ENCODE measurements at places on chromosomes 13 and 19.

DNA sequence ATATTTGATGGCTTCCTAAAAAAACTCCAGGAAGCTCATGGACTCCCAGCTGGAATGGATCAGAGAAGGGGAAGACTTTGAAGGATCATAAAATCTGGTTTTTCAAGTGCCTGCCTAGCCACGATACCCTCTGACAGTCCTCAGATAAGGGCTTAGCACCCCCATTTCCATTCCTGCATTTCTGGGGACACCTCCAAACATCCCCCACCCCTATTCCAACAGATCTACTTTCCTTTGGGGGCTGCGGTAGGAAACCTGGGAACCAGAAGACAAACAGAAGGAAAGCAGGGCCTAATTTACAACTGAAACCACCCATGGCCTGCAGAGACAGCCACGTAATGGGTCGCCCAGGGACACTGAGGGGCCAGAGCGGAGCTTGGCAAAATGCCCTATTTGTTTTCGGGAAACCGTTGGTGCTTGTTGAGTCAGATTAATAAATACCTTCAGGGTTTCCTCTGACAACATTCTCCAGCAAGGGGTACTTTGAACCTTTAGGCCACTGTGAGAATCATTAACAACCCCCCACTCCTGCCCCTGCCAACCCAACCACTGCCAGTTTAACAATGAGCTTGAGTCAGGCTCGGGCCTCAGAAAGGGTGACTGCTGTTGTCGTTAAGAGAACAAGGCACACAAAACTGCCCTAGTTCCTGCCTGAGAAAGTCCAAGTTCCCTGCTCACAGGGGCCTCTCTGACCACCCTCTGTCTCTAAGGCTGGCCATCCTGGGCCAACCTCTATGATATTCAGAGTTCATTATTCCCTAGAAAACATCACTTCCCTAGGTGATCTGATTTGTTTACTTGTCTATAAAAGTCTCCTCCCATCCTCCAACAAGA lies 23.5 kb downstream of the RHPN2 start:
- H3K27ac ChIP-seq: peak overlapping the region; percentile 87
- no peaks in the 10 kb centered on the region for H3K27me3 ChIP-seq
- peaks cover 24% of the 10 kb centered on the region for H3K4me1 ChIP-seq
- no peak for DNase-seq
- H3K36me3 ChIP-seq: no peaks in the 10 kb centered on the region

GRCh38 chr13:35826626-35827254 lies 304.4 kb downstream of the DCLK1 start:
- no peak overlapping the region for H3K27ac ChIP-seq
- no peaks in the 10 kb centered on the region for H3K27me3 ChIP-seq
- no peak overlapping the region for H3K4me3 ChIP-seq

GRCh38 chr19:14114854-14115253 lies 2.7 kb downstream of the PRKACA start:
- no peak overlapping the region for H3K4me3 ChIP-seq
- H3K4me1 ChIP-seq: peaks cover 8% of the 10 kb centered on the region
- H3K36me3 ChIP-seq: no peaks in the 10 kb centered on the region
- H3K27ac ChIP-seq: no peak overlapping the region
- DNase-seq: no peak
- H3K27me3 ChIP-seq: no peaks in the 10 kb centered on the region

- peak overlapping the region; percentile 55 for H3K27ac ChIP-seq
- no peak for DNase-seq
- H3K36me3 ChIP-seq: no peaks in the 10 kb centered on the region
- H3K4me1 ChIP-seq: peaks cover 4% of the 10 kb centered on the region
- H3K27me3 ChIP-seq: no peaks in the 10 kb centered on the region
- peak overlapping the region; percentile 57 for H3K4me3 ChIP-seq
These were observed 971 bp downstream of the FOSB start for GRCh38 chr19:45468803-45469131.

DNA sequence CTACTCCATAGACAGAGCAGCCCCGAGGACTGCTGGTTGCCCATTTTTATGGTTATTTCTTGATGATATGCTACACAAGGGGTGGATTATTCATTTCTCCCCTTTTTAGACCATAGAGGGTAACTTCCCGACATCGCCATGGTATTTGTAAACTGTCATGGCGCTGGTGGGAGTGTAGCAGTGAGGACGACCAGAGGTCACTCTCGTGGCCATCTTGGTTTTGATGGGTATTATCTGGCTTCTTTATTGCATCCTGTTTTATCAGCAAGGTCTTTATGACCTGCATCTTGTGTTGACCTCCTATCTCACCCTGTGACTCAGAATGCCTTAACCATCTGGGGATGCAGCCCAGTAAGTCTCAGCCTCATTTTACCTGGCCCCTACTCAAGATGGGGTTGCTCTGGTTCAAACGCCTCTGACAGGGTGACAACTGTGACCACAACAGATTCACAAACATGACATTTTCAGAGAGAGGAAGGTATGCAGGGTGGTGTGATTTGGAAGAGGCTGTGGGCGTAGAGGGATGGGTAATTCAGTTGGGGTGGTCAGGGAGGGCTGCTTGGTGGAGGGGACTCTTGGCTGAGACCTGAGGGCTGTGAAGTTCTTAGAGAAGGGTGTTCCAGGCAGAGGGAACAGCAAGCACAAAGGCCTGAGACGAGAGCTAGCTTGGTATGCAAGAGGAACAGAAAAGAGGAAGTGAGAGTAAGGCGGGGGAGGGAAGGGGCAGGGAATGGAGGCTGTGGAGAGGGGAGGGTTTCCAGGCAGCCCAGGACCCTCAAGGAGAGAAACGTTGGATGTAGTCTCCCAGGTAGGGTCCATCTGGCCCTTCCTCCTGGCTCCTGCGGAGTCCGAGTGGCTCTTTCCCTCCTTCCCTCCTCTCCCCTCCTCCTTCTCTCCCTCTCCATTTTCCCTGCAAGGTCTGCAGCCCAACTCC lies 23.5 kb downstream of the FAM187B start:
- no peak overlapping the region for H3K27ac ChIP-seq
- no peaks in the 10 kb centered on the region for H3K36me3 ChIP-seq
- DNase-seq: no peak
- no peaks in the 10 kb centered on the region for H3K4me1 ChIP-seq

GRCh38 chr13:26585136-26585535 lies 27.7 kb downstream of the WASF3 start:
- no peaks in the 10 kb centered on the region for H3K36me3 ChIP-seq
- peaks cover 15% of the 10 kb centered on the region for H3K4me1 ChIP-seq
- H3K27ac ChIP-seq: peak overlapping the region; percentile 50

DNA sequence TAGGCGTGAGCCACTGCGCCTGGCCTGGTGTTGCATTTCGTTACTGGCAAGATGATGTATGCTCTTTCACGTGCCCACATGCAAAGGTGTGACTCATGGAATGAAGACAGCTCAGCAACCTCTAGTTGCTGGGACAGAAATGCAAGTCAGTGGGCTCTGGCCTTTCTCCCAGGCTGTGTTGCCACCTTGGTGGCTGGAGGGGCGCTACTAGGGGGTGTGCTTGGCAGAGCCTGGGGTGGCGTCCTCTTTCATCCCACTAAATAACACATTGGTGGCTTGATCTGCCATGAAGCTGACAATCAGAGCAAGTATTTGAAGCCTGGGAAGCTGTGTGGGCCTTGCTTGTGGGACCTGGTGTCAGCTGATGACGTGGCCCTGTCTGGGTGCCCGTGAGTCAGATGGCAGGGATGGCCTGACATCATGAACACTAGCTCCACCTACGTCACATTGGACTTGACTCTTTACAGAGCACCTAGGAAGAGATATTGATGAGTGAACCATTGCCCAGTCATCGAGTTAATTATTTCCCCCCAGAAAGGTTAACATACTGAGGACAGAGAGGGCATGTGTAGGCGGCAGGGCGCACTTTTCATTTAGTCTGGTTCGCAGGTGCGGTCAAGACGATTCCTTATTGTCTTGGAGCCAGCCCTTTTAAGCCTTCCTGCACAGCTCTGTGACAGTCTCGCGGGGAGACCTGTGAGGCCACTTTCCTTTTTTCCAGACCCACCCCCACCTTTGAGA lies 154.2 kb downstream of the TM9SF2 start:
- H3K27me3 ChIP-seq: no peaks in the 10 kb centered on the region
- H3K4me1 ChIP-seq: peaks cover 4% of the 10 kb centered on the region
- DNase-seq: no peak
- H3K27ac ChIP-seq: peak overlapping the region; percentile 6

GRCh38 chr13:112244495-112245177 lies 131.5 kb upstream of the SPACA7 start:
- H3K4me3 ChIP-seq: no peak overlapping the region
- no peak for DNase-seq
- H3K36me3 ChIP-seq: no peaks in the 10 kb centered on the region
- no peaks in the 10 kb centered on the region for H3K4me1 ChIP-seq
- no peak overlapping the region for H3K27ac ChIP-seq
- peaks cover 10% of the 10 kb centered on the region for H3K27me3 ChIP-seq

DNA sequence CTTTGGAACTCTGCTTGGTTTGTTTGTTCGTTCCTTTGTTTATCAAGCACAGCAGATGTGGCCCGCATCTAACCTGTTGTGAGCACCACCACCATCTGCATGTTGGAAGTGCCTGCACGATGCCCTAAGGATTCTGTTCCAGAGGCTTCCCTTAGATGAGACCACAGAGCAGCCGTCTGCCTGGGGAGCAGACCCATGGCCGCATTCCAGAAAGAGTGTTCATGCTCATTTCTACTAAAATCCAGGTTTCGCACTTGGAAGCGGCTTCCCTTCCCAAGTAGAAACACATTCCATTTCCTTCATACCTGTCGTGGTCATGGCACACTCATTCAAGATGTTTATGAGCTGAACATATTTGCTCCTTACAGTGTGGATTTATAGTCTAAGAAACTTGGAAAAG lies 27.2 kb downstream of the COL4A2 start:
- H3K4me1 ChIP-seq: peaks cover 11% of the 10 kb centered on the region
- H3K27ac ChIP-seq: peak overlapping the region; percentile 54
- H3K4me3 ChIP-seq: no peak overlapping the region
- no peaks in the 10 kb centered on the region for H3K27me3 ChIP-seq
- DNase-seq: no peak

DNA sequence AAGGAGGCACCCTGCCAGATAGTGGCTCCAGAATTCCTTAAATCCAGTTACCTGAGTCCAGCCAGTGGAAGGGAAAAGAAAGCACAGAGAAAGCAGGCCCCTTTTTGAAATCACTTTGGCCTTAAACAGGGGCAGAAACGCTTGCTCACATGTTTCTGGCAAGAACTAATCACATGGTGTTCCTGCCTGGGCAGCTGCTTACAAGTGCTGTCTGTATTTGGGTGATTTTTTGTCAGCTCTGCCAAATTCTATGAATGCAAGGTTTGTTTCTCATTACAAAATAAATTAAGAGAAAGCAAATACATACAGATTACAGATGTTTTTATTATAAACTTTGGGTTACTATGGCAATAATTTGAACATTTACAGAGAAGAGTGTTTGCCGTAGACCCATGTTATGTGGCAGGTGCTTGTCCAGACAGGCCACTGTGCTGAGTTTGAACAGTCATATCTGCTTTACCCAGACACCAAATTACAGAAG lies 1237.8 kb downstream of the SLITRK5 start:
- H3K4me3 ChIP-seq: no peak overlapping the region
- no peaks in the 10 kb centered on the region for H3K4me1 ChIP-seq
- DNase-seq: no peak
- no peak overlapping the region for H3K27ac ChIP-seq
- H3K36me3 ChIP-seq: no peaks in the 10 kb centered on the region

DNA sequence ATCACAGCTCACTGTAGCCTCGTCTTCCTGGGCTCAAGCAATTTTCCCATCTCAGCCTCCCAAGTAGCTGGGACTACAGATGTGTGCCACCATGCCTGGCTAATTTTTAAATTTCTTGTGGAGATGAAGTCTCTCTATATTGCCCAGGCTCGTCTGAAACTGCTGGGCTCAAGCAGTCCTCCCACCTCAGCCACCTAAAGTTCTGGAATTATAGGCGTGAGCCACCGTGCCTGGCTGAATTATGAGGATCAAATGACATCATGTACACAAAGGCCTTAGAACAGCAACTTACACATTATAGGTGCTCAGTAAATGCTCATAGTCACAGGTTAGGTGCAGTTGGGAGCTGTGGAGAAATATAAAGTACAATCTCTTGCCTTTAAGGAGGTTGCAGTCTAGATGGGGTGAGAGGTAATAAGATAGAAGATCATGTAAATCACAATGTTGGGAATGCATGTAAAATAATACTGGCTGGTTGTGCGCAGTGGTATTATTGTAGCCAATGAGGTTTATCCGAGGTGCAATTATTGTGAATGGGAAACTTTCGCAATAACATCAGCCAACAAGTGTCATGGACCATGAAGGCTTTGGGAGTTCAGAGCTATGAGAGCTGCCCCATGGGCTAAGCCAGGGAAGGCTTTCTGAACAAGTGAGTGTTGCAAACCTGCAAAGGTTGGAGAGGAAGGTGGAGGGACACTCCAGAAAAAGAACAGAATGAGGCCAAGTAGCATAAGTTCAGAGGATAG lies 29.8 kb upstream of the CXCL17 start:
- H3K36me3 ChIP-seq: no peaks in the 10 kb centered on the region
- no peaks in the 10 kb centered on the region for H3K4me1 ChIP-seq
- no peaks in the 10 kb centered on the region for H3K27me3 ChIP-seq
- no peak for DNase-seq
- H3K4me3 ChIP-seq: no peak overlapping the region

DNA sequence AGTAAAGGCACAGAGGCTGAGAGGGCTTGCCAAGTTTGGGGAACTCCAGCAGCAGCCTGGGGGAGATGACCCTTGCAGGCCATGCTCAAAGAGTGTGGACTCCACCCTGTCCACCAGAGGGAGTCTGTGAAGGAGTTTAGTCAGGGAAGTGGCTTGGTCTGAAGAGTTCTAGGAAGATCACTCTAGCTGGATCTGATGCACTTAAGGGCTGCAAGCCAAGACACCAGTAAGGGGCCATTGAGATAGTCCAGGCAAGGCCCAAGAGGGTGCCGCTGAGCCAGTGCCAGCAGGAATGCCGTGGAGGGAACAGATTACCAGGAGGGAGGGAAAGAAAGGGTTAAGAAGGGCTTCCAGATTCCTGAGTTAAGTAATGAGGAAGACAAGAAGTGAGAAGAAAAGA lies 68.7 kb downstream of the ZAR1L start:
- no peak overlapping the region for H3K27ac ChIP-seq
- no peak for DNase-seq
- H3K4me1 ChIP-seq: no peaks in the 10 kb centered on the region
- H3K27me3 ChIP-seq: no peaks in the 10 kb centered on the region

DNA sequence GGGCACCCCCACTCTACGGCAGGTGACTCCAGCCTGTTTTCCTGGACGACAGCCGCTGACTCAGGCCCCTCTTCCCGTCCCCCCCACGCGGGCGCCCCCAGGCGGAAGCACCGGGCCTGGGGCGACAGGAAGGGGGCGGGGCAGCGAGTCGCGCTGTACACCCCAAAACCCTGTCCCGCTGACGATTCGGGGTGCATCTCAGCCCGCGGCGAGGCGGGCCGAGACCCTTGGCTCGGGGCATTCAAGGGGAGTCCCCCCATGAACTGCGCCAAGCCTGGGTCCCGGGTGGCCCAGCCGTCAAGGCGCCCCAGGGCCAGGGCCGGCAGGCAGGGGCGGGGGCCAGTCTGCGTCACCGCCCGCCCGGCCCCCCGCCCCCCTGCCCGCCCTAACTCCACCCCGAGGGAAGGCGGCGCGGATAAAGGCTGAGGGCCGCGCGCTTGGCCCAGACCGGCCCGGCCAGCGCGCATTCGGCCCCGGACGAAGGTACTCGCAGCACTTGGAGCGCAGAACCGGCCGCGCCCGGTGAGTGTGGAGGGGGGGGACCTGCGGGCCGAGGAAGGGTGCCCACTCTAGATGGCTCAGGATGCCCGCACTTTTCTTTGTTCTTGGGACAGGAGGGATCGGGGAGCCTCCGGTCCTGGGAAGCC lies at the start of gene MIDN:
Gene MIDN (plus strand): TSS at position 445 of the 647 bp plus-strand sequence. CDS start 1,714 bp downstream, outside the sequence.
- peak within 1 kb of the TSS; percentile 97 for H3K27ac ChIP-seq
- peaks cover 13% of the 10 kb centered on the region for H3K4me1 ChIP-seq
- peaks cover 30% of the 10 kb centered on the region for H3K36me3 ChIP-seq
- DNase-seq: no peak

- H3K27ac ChIP-seq: no peak overlapping the region
- DNase-seq: no peak
- H3K36me3 ChIP-seq: no peaks in the 10 kb centered on the region
- H3K27me3 ChIP-seq: no peaks in the 10 kb centered on the region
- no peak overlapping the region for H3K4me3 ChIP-seq
- H3K4me1 ChIP-seq: no peaks in the 10 kb centered on the region
These were observed 583.7 kb downstream of the SLITRK1 start for GRCh38 chr13:83298617-83299016.

All from RWPE2 (cell line).